ENCODE measurements at places on chromosomes 11 and 22.

- DNase-seq: no peak
Measured at GRCh38 chr22:41504397-41504796, 35.5 kb downstream of the ACO2 start.

GRCh38 chr11:102842930-102843329, 479 bp downstream of the MMP3 start:
- no peak for DNase-seq

DNA sequence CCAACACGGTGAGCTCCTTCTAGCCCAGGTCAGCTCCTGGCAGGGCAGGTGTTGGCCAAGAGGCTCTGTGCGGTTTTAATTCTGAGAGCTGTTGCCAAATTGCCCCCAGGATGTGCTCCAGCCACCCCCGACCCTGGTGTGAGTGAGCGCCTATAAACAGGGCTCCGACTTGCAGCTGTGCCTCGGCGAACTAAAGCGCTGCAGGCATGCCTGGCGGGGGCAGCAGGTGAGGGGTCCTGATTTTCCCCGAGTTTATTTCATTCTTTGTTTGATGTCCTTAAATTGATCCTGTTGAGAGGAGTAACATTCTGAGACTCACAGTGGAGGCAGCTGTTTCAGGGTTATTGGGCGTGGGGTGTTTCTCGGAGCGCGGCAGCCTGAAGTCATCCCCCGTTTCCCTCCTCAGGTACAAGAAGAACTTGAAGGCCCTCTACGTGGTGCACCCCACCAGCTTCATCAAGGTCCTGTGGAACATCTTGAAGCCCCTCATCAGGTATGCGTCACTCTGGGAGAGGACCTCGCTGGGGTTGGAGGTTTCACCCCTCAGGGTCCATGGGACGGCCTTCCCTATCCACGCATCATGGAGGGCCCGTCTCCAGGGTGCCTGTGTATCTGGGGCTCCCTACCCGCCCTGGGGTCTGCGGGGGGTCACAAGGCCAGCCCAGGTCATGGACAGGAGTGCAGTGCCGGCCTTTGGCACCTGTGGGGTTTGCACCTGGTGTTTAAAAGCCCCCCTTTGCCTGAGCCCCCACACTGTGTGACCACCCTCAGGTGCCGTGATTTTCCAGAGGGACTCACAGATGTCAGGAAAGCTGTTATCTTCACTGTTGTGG, 62.1 kb downstream of the ARHGAP8 start:
- no peak for DNase-seq

GRCh38 chr11:64608046-64608445, 17.0 kb downstream of the SLC22A12 start:
- DNase-seq: no peak

GRCh38 chr11:65516135-65516968, 8.5 kb upstream of the SCYL1 start:
- DNase-seq: no peak

DNA sequence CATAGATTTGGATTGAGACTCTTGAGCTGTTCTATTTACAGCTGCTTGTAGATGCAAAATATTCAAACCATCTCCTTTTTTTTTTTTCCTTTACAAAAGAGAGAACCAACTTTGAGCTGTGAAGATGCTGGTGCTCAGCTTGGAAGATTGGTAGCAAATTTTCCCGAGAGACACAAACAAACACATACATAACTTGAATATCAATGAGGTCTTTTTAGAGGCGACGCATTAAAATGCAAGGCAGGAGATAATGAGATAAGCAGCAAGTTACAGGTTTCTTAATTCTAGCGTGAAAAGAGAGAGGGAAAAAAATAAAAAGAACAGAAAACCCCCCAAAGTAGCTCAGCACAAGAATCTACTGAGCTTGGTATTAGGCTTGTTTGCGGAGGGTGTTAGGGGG, 247.0 kb upstream of the SORL1-AS1 start:
- no peak for DNase-seq

DNA sequence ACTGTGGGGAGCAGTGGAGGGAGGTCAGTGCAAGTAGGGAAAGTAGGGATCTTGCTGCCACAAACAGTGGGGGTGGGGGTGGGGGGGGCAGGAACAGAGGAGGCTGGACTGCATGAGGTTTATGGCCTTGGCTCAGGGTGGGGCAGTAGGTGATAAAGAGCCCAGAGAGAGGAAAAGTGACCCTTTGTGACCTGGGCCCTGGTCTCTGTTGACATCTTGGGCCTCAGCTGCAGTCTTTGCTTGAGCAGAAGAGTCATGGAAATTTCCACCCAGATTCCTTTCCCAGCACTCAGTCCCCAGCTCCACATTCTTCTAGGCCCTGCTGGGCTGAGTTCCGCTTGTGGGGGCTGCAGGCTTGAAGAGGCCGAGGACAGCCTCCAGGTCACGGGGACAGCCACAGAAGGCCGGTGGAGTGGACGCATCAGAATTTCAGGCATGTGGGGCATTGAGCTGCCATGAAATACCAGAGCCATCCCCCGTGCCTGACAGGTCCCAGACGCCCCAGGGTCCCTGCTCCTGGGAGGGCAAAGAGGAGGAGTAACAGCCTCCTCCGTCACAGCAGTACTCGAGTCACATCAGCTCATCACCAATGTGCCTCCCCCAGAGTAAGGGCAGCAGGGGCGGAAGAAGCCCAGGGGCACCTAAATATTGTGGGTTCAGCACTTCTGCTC, 9.7 kb upstream of the MALAT1 start:
- DNase-seq: no peak

GRCh38 chr11:31127290-31127689, 242.2 kb downstream of the DCDC1 start:
- no peak for DNase-seq

DNA sequence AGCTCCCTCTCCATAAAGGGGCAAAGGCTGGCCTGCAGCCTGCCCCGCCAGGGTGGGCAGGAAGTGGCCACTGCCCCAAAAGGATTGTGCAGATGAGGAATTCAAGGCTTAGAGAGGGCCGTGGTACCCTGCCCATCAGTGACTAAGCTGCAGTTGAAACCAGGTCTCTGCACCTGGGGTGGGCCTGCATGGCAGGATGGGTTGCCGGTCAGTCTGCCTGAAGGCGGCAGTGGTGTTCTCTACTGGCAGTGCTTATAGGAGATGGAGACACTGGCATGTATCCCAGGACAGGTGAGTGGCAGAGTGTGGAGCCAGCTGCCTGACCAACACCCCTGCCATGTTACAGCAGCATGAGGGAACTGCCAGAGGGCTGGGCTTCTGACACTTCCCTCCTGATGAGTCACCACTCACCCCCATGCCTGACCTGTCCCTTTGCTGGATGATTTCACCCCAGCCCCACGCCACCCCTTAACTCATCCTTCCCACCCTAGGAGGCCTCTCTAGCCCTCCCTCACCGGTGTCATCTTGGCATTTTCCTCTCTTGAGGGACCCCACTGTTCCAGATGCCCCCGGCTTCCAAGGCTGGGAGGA, 70.2 kb upstream of the LMO1 start:
- no peak for DNase-seq

GRCh38 chr11:95534809-95535208, 254.8 kb downstream of the FAM76B start:
- no peak for DNase-seq

GRCh38 chr11:86241956-86242535, 2.5 kb upstream of the EED start:
- DNase-seq: no peak

- DNase-seq: no peak
Measured at GRCh38 chr11:28146123-28146751, 38.0 kb downstream of the METTL15 start.

DNA sequence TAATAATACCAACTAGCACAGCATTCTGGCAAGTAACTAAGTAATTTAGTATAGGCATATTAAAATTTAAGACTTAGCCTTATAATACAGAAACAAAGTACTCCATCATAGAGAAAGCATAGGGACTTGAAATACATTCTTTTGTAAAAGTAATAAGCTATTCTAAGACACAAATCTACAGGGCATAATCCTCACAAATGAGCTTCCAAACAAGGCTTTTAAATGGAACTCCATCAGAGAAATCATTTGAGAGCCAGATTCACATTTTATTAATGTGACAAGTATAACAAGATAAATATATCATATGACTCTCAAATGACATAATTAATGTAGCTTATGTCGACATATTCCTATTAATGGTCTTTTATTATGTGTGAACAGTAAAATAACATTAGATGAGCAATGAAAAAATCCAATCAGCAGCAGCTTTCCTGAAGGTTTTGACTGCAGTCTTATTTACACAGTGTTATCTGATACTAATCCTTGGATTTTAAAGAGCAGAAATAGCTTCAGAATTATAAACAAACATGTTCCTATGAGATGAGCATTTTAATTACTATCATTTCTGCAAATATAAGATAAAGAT, 241.4 kb downstream of the TTC28 start:
- DNase-seq: no peak

DNA sequence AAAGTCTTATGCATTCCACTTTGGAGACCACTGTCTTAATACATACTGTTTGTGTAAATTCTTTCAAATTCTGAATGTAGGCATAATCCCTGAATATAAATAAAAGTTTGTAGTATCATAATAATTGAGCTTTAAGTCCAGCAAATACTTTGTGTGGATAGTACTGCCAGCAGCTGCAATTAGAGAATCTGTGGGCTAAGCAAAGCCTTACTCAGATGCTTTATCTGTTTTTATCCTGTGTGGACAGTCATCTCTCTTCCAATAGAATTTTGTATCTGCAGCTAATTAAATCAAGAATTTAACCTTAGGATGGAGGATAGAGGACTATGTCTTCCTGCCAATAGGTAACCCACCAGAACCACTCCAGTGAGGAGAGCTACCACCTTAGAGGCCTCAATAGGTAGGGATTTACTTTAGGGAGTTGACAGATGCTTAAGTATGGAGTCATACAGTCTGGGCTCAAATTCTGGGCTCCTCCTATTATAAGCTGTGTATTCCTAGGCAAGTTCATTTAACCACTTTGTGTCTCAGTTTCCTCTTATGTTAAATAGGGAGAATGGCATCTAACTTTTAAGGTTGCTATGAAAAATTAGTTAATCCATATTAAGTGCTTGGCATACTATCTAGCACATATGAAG, 71.1 kb downstream of the STIM1 start:
- no peak for DNase-seq

- no peak for DNase-seq
Measured at GRCh38 chr22:42114721-42115120, 15.9 kb downstream of the CYP2D6 start.

- DNase-seq: no peak
Measured at GRCh38 chr11:76456571-76456970, 11.8 kb downstream of the EMSY start.

DNA sequence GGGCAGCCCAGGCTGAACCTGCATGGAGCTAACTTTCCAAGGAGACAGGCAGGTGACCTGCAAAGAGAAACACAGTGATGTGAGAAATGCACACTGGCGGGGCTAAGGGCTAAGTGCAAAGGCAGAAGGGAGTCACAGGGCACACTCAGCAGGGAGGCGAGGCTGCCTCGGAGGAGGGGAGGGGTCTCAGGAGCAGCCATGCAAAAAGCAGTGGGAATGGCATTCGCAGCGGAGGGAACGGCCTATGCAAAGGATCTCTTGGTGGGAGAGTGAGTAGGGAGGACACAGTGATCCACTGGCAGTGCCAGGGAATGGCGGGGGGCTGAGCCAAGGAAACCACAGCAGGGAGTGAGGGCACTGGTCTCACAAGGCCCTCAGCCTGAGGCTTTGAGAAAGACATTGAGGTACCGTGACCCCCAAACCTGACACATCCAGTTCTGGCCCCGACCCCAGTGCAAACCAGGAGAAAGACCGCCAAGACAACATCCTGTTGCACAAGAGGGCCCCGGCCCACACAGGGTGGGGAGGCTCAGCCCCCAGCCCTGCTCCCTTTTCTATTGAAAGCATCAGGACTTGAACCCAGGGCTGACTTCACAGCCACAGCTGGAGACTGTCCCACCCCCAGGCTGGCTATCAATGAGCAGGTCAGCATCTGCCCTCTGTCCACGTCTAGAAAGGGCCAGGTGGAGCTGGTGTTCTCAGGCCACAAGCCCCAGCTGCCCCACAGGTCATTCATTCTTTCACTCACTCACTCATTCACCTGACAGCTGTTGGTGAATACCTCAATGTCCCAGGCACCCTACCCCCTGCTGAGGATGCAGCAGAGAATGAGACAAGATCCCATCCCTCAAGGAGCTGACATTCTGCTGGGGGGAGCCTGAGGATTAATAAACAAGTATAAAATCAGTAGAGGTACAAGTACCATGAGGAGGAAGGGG, 50.7 kb downstream of the IGLL1 start:
- DNase-seq: no peak

DNA sequence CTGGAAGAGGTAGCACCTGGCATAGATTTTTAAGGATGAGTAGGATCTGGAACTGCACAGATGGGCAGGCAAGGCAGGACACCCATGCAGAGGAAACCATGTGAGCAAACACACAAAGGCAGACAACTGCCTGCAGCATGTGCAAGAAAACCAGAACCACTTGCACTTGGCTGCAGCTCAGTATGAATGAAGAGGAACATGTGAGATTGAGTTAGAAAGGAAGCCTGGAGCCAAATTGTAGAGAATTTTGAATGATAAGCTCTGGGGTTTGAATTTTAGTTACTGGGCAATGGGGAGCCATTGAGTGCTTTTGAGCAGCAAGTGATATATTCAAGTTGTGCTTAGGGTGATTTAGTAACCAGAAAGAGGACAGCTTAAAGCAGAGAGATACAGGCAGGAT, 583.4 kb downstream of the SOX6 start:
- no peak for DNase-seq

GRCh38 chr11:71429701-71430100, 18.5 kb downstream of the DHCR7 start:
- no peak for DNase-seq

DNA sequence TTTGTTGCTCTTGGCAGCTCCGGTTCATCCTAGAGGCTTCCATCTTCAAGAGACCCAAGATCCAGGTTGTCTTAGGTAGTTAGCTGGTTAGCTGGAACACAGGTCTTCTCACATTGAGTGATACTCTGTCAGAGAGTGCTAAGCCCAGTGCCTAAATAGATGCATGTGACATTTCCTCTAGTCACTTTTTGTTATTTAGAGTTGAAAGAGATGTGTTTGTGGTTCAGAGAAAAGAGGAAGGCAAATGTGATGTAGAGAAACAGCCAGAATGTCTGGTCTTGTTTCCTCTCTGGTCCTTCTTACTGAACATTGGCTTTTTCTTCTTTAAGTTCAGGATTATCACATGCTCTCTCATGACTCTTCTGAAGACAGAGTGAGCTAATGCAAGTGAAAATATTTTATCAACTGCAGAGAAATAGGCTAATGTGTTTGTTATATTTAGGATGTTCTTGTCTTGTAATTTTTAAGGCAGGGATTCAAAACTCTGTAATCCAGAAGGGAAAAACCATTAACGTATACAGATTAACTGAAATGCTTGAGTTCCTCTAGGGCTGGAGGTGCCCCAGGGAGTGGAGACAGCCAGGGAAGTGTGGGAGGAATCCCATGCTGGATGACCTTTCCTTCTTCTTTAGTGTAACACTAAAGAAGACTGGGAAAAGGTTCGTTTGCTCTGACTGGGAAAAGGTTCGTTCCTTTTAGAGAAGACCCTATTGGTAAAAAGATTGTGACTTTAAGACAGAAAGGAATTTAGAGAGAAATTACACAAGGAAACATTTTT, 75.4 kb downstream of the SWAP70 start:
- no peak for DNase-seq

- no peak for DNase-seq
Measured at GRCh38 chr11:115561116-115561515, 56.9 kb upstream of the CADM1 start.

GRCh38 chr11:112292785-112293407, 32.2 kb upstream of the PLET1 start:
- DNase-seq: no peak
